ENCODE measurements at places on chromosomes 1 and 21.

GRCh38 chr1:204685236-204686006, at the start of gene LRRN2:
Gene LRRN2 (minus strand): TSS chr1:204685738. CDS start chr1:204619992, 65,746 bp downstream.
- peaks cover 32% of the 10 kb centered on the region for H3K4me1 ChIP-seq
- H3K4me3 ChIP-seq: peak within 1 kb of the TSS; percentile 62
- DNase-seq: no peak
- peak within 1 kb of the TSS; percentile 36 for H3K27ac ChIP-seq
- peaks cover 3% of the 10 kb centered on the region for H3K36me3 ChIP-seq
- peaks cover 3% of the 10 kb centered on the region for H3K27me3 ChIP-seq

GRCh38 chr1:82392513-82392912, 591.8 kb downstream of the ADGRL2 start:
- H3K27me3 ChIP-seq: no peaks in the 10 kb centered on the region
- no peak for DNase-seq
- H3K4me1 ChIP-seq: peaks cover 2% of the 10 kb centered on the region
- no peak overlapping the region for H3K27ac ChIP-seq

DNA sequence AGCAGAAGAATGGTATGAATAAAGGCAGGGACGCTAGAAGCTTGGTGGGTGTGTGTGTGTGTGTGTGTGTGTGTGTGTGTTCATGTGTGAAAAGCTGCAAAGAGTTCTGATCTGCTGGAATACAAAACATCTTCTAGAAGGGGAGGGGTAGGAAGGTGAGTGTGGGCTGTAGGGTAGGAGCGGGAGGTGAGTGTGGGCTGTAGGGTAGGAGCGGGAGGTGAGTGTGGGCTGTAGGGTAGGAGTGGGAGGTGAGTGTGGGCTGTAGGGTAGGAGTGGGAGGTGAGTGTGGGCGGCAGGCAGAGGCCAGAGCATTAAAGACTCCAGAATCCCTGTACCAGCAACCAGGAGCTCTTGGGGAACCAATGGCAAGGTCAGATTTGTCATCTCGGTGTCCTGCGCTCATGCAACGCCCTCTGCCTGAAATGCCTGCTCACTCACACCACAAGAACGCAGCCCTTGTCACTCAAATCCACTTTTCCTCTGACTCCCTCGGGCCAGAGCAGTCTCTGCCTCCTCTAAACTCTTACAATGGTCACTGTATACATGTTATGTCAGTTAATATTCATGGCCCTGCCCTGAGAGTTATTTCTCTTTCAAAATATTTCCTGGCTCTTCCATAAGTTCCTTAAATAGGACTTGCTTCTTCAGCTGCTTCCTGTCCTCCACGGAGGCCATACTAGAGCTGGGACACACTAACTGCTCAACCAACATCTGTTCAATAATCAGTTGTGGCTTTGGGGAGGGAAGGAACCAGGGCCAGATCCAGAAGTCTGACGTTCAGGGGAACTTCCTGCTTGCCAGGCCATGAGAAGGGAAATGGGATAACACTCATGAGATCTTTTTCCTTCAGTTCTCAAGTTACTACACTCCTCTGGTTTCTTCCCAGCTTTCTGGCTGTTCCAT, 53.6 kb upstream of the ZNF644 start:
- H3K27me3 ChIP-seq: no peaks in the 10 kb centered on the region
- H3K4me3 ChIP-seq: no peak overlapping the region
- no peaks in the 10 kb centered on the region for H3K36me3 ChIP-seq
- no peak for DNase-seq
- no peaks in the 10 kb centered on the region for H3K4me1 ChIP-seq

DNA sequence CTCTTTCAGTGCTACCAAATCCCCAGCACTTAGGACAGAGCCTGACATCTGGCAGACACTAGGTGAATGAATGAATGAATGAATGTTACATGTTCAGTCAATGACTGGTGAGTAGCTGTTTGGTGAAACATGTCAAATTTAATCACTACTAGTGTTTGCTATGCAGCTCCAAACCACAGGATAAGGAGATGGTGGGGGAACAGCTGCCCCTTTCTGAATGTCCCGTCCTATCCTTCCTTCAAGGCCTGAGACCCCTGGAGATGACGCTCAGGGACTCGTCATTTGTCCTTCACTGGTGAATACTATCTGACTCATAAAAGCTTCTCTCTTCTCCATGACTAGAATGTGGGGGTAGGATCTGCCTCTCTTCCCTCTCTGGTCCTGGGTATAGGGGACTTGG, 175.4 kb downstream of the HIVEP3 start:
- H3K36me3 ChIP-seq: no peaks in the 10 kb centered on the region
- H3K27me3 ChIP-seq: no peaks in the 10 kb centered on the region
- peaks cover 34% of the 10 kb centered on the region for H3K4me1 ChIP-seq
- H3K27ac ChIP-seq: no peak overlapping the region

GRCh38 chr1:81877940-81878339, 77.2 kb downstream of the ADGRL2 start:
- no peak overlapping the region for H3K4me3 ChIP-seq
- H3K27me3 ChIP-seq: no peaks in the 10 kb centered on the region
- H3K4me1 ChIP-seq: no peaks in the 10 kb centered on the region
- no peaks in the 10 kb centered on the region for H3K36me3 ChIP-seq

GRCh38 chr1:36506276-36506920, 23.7 kb upstream of the CSF3R start:
- DNase-seq: no peak
- H3K27me3 ChIP-seq: no peaks in the 10 kb centered on the region
- H3K36me3 ChIP-seq: no peaks in the 10 kb centered on the region
- no peaks in the 10 kb centered on the region for H3K4me1 ChIP-seq
- no peak overlapping the region for H3K4me3 ChIP-seq
- no peak overlapping the region for H3K27ac ChIP-seq

DNA sequence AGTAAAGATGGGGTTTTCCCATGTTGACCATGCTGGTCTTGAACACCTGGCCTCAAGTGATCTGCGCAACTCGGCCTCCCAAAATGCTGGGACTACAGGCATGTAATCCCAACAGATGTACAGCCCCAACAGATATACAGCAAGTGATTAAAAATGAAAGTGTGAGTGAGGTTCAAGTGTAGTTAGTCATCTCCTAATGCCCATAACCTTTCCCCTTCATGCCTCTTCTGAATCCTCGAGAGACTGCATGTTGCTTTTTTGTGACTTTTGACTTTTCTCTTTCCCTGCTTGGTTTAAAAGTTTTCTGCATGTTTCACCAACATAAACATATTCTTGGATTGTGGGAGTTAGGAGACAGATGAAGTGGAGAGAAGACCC, 31.2 kb downstream of the KCNK2 start:
- no peak overlapping the region for H3K4me3 ChIP-seq
- H3K27me3 ChIP-seq: no peaks in the 10 kb centered on the region
- DNase-seq: no peak
- H3K36me3 ChIP-seq: no peaks in the 10 kb centered on the region

DNA sequence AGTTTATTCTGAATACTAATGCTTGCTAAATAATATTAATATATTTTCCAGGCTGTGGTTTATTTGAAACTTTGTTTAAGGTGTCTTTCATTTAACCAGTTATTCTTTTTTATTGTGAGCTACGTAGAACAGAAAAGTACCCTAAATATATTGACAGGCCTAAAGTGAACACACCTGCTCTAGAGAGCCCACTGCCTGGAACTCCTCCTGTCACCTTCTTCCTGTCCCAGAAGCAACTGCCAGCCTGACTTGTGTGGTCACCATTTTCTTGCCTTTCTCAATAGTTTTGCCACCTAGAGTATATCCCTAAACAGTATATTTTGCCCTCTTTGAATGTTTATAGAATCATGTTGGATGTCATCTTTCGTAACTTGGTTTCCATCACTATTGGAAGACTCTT, 48.5 kb downstream of the SCCPDH start:
- no peaks in the 10 kb centered on the region for H3K4me1 ChIP-seq
- peaks cover 30% of the 10 kb centered on the region for H3K36me3 ChIP-seq
- no peak overlapping the region for H3K4me3 ChIP-seq
- H3K27ac ChIP-seq: no peak overlapping the region

- no peak for DNase-seq
- no peaks in the 10 kb centered on the region for H3K27me3 ChIP-seq
- H3K4me3 ChIP-seq: no peak overlapping the region
- H3K4me1 ChIP-seq: peaks cover 21% of the 10 kb centered on the region
- peaks cover 2% of the 10 kb centered on the region for H3K36me3 ChIP-seq
- H3K27ac ChIP-seq: no peak overlapping the region
Measured at GRCh38 chr1:68117416-68117815, 67.0 kb upstream of the DIRAS3 start.

GRCh38 chr1:117570988-117571409, 34.8 kb upstream of the TENT5C start:
- H3K27me3 ChIP-seq: no peaks in the 10 kb centered on the region
- no peaks in the 10 kb centered on the region for H3K36me3 ChIP-seq
- H3K27ac ChIP-seq: no peak overlapping the region
- H3K4me3 ChIP-seq: no peak overlapping the region

GRCh38 chr1:116694524-116694923, 27.0 kb upstream of the IGSF3 start:
- H3K4me1 ChIP-seq: peaks cover 37% of the 10 kb centered on the region
- H3K4me3 ChIP-seq: no peak overlapping the region
- H3K27ac ChIP-seq: no peak overlapping the region
- DNase-seq: no peak

DNA sequence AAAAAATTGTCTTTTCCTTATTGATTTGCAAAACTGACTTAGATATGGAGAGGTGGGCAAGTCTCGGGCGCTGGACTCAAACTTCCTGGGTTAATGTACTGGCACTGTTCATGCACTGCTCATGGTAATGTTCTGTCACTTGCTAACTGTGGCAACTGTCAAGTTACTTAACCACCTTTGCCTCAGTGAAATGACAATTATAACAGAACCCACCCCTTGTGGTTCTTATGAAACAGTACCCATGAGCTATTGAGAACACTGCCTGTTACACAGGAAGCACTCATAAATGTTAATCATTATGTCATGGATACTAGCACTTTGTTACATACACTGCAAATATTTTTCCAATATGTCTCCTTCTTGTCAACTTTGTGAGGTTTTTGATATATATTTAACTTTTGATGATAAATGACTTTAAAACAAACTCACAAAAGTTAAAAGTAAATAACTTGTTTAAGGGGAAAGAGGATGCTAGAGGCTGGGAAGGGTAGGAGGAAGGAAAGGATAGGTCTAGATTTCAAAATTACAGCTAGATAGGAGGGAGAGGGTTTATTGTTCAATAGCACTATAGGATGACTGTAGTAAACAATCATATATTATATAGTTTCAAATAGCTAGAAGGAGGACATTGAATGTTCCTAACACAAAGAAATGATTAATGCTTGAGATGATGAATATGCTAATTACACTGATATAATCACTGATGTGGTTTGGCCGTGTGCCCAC, 342.5 kb downstream of the ADGRL2 start:
- no peaks in the 10 kb centered on the region for H3K4me1 ChIP-seq
- H3K36me3 ChIP-seq: no peaks in the 10 kb centered on the region
- no peak for DNase-seq
- H3K27ac ChIP-seq: no peak overlapping the region
- no peak overlapping the region for H3K4me3 ChIP-seq
- H3K27me3 ChIP-seq: no peaks in the 10 kb centered on the region

Measured in spinal cord (tissue), 10 donors.